ENCODE measurements at places on chromosomes 5 and 9. TPM values are rescaled to one million over a fixed set of nuclear protein-coding genes. Genes with fewer than 3 reads are reported as not detected.
A peak's percentile ranks its signal among the peaks of the same experiment; 100 is the strongest.

DNA sequence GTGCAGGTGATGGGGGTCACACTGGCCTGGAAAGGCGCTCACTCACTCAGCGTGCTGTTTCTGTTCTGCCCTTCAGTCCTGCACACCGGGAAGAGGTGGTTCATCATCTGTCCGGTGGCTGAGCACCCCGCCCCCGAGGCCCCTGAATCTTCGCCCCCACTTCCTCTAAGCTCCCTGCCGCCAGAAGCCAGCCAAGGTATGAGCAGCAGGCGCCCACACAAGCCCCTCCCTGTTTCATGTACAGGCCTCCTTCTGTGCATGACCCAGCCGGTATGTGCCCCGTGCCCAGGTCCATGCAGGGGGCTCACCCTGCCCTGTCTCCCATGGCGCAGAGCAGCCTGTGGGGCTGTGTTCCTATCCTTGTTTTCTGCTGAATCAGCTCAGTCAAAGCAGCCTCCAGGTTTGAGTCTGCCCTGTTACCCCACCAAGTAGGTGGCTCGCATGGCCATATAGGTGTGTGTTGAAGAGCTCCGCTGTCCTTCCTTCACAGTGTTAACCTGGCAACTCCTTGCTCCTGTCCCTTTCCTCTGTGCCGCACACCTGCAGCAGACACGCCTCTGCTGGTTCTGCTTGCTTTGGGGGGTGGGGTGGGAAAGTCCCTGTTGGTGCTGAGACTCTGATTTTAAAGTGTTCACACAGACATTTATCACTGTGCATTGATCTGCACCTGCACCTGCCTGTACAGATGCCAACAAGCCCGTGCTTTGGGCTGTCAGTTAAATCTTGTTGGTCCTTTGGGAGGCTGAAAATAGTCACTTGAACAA is 84.8 kb downstream of the WNK2 start:
- H3K36me3 ChIP-seq, result no peaks in the 10 kb centered on the region
- H3K4me1 ChIP-seq, result no peaks in the 10 kb centered on the region
- no peak for DNase-seq
- no peak overlapping the region for H3K4me3 ChIP-seq
- peaks cover 32% of the 10 kb centered on the region for H3K27me3 ChIP-seq
- no peak overlapping the region for H3K27ac ChIP-seq

GRCh38 chr9:26169708-26170107 is 491.5 kb upstream of the TUSC1 start:
- H3K27ac ChIP-seq, result no peak overlapping the region
- H3K27me3 ChIP-seq, result no peaks in the 10 kb centered on the region
- DNase-seq, result no peak
- peaks cover 30% of the 10 kb centered on the region for H3K4me1 ChIP-seq

DNA sequence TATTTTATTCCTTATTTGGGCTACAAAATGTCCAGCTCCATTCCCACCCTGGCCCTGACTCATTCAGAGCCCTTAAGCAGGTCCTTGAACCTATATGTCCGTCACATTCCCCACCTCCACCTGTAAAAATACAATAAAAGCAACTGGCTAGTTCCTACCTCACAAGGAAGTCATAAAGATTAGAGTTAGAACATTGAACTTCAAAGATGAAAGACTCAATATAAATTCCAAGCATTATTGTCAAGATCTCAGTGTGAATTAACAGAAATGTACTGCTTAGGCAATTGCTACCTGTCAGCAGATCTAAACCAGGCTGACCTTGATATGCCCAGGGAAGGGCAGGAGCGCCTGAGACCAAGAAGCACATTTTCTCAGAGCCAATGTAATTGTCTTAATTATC is 221.8 kb downstream of the ENC1 start:
- H3K4me1 ChIP-seq, result no peaks in the 10 kb centered on the region
- H3K27ac ChIP-seq, result no peak overlapping the region
- no peak for DNase-seq
- no peaks in the 10 kb centered on the region for H3K36me3 ChIP-seq

GRCh38 chr5:132812781-132813598 is at the start of gene SOWAHA:
Gene SOWAHA (plus strand): TSS chr5:132813302. CDS start chr5:132813622, 320 bp downstream.
- DNase-seq, result no peak
- H3K27ac ChIP-seq, result no peak within 1 kb of the TSS
- H3K4me1 ChIP-seq, result no peaks in the 10 kb centered on the region
- H3K27me3 ChIP-seq, result peaks cover 27% of the 10 kb centered on the region
- no peaks in the 10 kb centered on the region for H3K36me3 ChIP-seq
- peak within 1 kb of the TSS; percentile 17 for H3K4me3 ChIP-seq

DNA sequence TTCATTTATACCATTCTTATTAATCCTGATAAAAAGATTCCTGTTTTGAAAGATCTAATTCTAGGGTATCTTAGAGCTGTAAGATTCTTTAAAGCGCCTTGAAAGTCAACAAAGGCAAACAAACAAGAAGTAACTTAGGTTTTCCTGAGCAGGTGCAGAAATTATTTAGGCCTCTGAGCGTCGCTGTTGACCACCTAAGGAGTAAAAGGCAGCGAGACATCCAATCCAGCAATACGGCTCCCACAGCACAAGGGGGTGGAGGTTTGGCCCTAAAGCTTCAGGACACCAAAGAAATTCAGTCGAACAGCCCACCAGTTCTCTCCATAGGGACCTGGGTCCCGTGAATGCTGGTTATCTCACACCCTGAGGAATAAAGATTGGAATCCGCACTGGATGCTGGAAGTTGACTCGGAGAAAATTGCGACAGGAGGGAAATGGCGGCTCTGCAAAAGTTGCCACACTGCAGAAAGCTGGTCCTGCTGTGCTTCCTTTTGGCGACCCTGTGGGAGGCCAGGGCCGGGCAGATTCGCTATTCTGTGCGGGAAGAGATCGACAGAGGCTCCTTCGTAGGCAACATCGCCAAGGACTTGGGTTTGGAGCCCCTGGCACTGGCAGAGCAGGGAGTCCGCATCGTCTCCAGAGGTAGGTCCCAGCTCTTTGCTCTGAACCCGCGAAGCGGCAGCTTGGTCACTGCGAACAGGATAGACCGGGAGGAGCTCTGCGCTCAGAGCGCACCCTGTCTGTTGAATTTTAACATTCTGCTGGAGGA is at the start of gene PCDHGA2:
PCDHGA2 (plus strand) TSS at position 223 of the 769 bp plus-strand sequence.
- peaks cover 11% of the 10 kb centered on the region for H3K27me3 ChIP-seq
- H3K27ac ChIP-seq, result no peak within 1 kb of the TSS
- H3K4me1 ChIP-seq, result no peaks in the 10 kb centered on the region
- H3K36me3 ChIP-seq, result no peaks in the 10 kb centered on the region
- H3K4me3 ChIP-seq, result peak within 1 kb of the TSS; percentile 18

GRCh38 chr9:92610470-92611420 is 59.2 kb downstream of the IPPK start:
- H3K4me3 ChIP-seq, result no peak overlapping the region
- no peak overlapping the region for H3K27ac ChIP-seq
- peaks cover 15% of the 10 kb centered on the region for H3K4me1 ChIP-seq

DNA sequence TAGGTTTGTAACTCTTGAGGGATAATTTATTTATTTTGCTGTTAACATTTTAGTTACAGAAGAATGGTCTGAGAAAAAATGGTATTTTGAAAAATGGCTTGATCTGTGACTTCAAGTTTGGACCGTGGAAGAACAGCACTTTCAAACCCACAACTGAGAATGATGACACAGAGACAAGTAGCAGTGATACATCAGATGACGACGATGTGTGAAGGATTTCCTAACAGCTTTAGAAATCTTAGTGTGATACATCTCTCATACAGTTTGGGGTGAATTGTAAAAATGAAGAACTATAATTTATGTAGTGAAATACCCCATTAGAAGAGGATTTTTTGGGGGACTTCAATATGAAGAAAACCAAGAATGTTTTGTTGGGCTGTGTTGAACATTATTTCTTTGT is 88.7 kb downstream of the GPBP1 start:
- H3K4me1 ChIP-seq, result peaks cover 4% of the 10 kb centered on the region
- no peak overlapping the region for H3K27ac ChIP-seq
- H3K4me3 ChIP-seq, result no peak overlapping the region
- peaks cover 4% of the 10 kb centered on the region for H3K36me3 ChIP-seq
- H3K27me3 ChIP-seq, result no peaks in the 10 kb centered on the region

DNA sequence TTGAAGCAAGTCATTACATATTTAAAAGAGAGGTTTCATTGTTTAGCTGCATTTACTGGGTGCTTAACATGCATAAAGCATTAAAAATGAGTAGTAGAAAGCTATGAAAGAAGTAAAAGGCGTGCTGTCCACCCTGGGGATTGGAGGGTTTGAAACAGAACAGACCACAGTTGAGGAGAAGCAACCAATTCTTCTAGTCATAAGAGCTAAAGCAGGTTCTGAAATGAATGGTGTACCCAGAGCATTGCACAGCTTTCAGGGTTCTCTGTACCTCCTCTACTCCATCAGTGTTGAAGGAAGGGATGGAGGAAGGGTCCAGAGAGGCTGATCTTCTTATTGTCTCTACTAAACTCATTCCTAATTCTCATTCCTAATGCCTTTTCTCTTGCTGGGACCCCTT is 68.9 kb downstream of the SH3RF2 start:
- peaks cover 25% of the 10 kb centered on the region for H3K36me3 ChIP-seq
- no peak for DNase-seq
- no peaks in the 10 kb centered on the region for H3K27me3 ChIP-seq
- H3K4me3 ChIP-seq, result no peak overlapping the region

GRCh38 chr5:9692576-9692975 is 62.4 kb upstream of the TAS2R1 start:
- H3K4me1 ChIP-seq, result no peaks in the 10 kb centered on the region
- H3K36me3 ChIP-seq, result no peaks in the 10 kb centered on the region
- H3K27ac ChIP-seq, result no peak overlapping the region
- no peak for DNase-seq
- H3K27me3 ChIP-seq, result no peaks in the 10 kb centered on the region

- H3K4me1 ChIP-seq, result no peaks in the 10 kb centered on the region
- DNase-seq, result no peak
- no peaks in the 10 kb centered on the region for H3K27me3 ChIP-seq
These were observed 231.0 kb downstream of the NNT start for GRCh38 chr5:43833961-43834360.

- H3K4me3 ChIP-seq, result no peak overlapping the region
- H3K27me3 ChIP-seq, result no peaks in the 10 kb centered on the region
These were observed 1272.0 kb upstream of the ACO1 start for GRCh38 chr9:31112491-31112890.

DNA sequence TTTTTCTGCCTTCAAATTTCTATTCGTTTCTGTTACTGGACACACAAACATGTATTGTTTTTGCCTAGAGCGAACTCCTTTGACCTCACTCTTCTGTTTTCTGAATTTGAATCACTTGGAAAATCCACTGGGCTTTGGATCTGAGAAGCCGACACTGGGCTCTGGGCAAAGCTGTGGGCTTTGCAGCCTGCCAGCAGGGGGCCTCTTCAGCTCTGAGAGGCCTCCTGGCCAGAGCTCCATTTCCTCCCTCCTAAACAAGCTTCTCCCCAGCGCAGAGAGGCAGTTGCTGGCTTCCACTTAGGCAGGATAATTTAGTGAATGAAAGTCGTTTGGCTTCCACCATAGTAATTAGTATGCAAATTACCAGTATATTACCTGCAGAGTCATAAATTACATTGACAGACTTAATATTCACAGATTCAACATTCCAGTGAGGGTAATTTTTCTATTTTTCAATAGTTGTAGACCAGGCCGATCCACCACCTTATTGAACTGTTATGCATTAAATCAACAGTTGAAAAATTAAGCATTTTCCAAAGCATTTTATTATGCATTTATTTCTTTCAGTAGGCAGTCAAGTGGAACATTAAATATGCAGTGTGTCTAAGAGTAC is 104.0 kb upstream of the ZNF366 start:
- DNase-seq, result no peak
- H3K27ac ChIP-seq, result no peak overlapping the region
- H3K4me3 ChIP-seq, result no peak overlapping the region
- no peaks in the 10 kb centered on the region for H3K36me3 ChIP-seq
- no peaks in the 10 kb centered on the region for H3K27me3 ChIP-seq
- peaks cover 7% of the 10 kb centered on the region for H3K4me1 ChIP-seq

GRCh38 chr5:151066920-151067319 is 13.9 kb downstream of the TNIP1 start:
- H3K4me1 ChIP-seq, result peaks cover 7% of the 10 kb centered on the region
- DNase-seq, result no peak
- no peaks in the 10 kb centered on the region for H3K27me3 ChIP-seq
- H3K27ac ChIP-seq, result no peak overlapping the region
- peaks cover 45% of the 10 kb centered on the region for H3K36me3 ChIP-seq
- H3K4me3 ChIP-seq, result no peak overlapping the region

- H3K27me3 ChIP-seq, result no peaks in the 10 kb centered on the region
- peaks cover 7% of the 10 kb centered on the region for H3K4me1 ChIP-seq
- no peak for DNase-seq
- no peak overlapping the region for H3K4me3 ChIP-seq
- no peak overlapping the region for H3K27ac ChIP-seq
These were observed 8.9 kb downstream of the ZBTB34 start for GRCh38 chr9:126869368-126869767.

GRCh38 chr5:9845185-9845584 is 215.0 kb upstream of the TAS2R1 start:
- H3K27ac ChIP-seq, result no peak overlapping the region
- DNase-seq, result no peak
- H3K27me3 ChIP-seq, result no peaks in the 10 kb centered on the region
- H3K4me3 ChIP-seq, result no peak overlapping the region

GRCh38 chr9:90499761-90500160 is 142.9 kb downstream of the DIRAS2 start:
- H3K4me1 ChIP-seq, result no peaks in the 10 kb centered on the region
- no peaks in the 10 kb centered on the region for H3K27me3 ChIP-seq
- no peak overlapping the region for H3K27ac ChIP-seq
- DNase-seq, result no peak
- H3K36me3 ChIP-seq, result no peaks in the 10 kb centered on the region

DNA sequence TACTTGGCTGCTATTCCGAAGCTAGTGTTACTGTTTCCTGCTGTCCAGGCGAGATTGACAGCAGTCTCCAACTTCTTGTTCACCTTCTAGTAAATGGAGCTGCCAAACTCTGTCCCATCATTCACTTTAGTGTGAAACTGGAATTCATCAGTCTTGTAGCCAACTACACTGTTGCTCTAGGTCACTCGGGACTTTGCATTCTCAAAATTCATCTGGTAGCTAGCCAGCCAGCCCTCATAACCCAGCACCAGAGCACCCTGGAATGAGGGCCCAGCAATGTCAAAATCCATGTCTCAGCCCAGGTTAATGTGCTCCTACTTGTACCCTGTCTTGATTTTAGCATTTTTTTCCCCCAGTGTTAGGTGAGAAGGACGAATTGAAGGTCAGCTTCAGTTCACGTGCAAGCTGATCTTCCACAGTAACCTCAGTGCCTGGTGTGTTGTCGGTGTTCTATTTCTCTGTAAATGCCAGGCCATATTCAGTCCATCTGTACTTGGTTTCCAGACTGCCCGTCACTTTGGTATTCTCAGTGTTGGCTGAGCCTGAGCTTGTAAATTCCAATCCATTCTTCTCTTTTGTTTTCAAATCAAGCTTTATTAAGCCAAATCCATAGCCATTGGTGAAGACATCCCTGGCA is 28.9 kb downstream of the ZNF169 start:
- no peak overlapping the region for H3K27ac ChIP-seq
- H3K4me1 ChIP-seq, result no peaks in the 10 kb centered on the region
- H3K36me3 ChIP-seq, result no peaks in the 10 kb centered on the region
- no peak for DNase-seq

- no peaks in the 10 kb centered on the region for H3K36me3 ChIP-seq
- no peak overlapping the region for H3K27ac ChIP-seq
- no peak overlapping the region for H3K4me3 ChIP-seq
- no peak for DNase-seq
- H3K4me1 ChIP-seq, result no peaks in the 10 kb centered on the region
These were observed 20.6 kb downstream of the WNK2 start for GRCh38 chr9:93204470-93205043.

GRCh38 chr5:14257995-14258403 is 114.9 kb downstream of the TRIO start:
- H3K36me3 ChIP-seq, result peaks cover 4% of the 10 kb centered on the region
- no peaks in the 10 kb centered on the region for H3K27me3 ChIP-seq
- no peak for DNase-seq
- H3K4me1 ChIP-seq, result peaks cover 12% of the 10 kb centered on the region
- H3K4me3 ChIP-seq, result no peak overlapping the region

Gene CNTNAP3
- 6.7 TPM for polyA plus RNA-seq

Gene ANKRD31
- 0.18 TPM for polyA plus RNA-seq

Gene DBH
- not detected for polyA plus RNA-seq

Gene AKNA
- polyA plus RNA-seq, result 0.57 TPM

Gene KDM3B
- 17.2 TPM for polyA plus RNA-seq
